Stimulated activated CD4-positive, alpha-beta T cell treated with anti-CD3 and anti-CD28 coated beads, Interleukin-12 subunit alpha, Interleukin-12 subunit beta, amount 100 ng/mL, for 4 hours (primary cell): ENCODE measurements at places on chromosomes 4 and X.

- no peak for DNase-seq
Observed at GRCh38 chrX:45633419-45633818, 432.7 kb upstream of the DIPK2B start.

DNA sequence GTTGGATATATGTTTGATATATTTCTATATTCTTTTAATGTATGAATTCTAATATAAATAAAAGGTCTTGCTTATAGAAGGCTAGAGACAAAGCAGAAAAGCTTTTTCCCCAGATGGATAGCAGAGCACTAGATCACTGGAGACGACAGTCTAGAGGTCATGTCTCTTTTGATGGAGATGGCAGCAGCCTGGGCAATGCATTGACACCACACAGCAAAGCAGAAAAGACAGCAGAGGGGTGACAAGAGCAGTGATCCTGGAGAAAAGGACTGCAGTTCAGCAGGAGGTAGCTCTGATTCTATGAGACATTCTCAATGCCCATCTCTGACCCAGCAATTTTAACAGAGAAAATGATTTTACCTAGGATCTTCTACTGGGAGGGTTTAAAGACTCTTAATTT lies 210.6 kb downstream of the DTHD1 start:
- no peak for DNase-seq

- no peak for DNase-seq
Observed at GRCh38 chr4:145861336-145862318, 77.0 kb downstream of the ZNF827 start.

GRCh38 chrX:153449368-153450113 lies 3.7 kb upstream of the TREX2 start:
- no peak for DNase-seq

DNA sequence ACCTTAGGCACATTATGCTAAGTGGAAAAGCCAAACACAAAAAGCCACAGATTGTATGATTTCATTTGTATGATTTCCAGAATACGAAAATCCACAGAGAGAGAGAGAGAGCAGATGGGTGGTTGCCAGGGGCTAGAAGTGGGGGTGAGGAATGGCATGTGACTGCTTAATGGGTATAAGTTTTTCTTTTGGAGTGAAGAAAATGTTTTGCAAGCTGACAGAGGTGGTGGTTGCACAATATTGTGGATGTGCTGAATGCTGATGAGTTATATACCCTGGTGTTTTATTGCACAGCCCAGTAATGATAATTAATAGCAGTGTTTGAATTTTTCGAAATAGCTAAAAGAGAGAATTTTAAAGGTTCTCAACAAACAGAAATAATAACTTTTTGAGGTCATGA lies 386.1 kb upstream of the HS3ST1 start:
- no peak for DNase-seq

DNA sequence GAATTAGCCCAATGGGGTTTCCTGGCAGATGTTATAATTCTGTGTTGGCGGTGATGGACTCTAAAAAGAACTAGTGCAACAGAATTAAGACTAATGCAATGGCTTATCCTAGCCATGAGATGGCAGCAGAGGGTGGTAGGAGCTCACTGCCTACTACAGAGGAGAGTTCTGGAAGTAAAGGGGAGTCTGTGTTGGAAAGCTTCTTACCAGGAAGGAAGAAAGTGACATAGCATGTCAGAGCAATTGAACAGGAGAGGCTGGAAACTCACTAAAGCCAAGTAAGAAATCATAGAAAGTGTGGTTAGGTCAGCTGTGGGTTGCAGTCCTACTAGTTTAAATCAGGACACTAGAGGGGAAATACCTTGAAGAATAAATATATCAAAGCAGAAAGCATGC lies 6.3 kb upstream of the TRPC5OS start:
- no peak for DNase-seq

DNA sequence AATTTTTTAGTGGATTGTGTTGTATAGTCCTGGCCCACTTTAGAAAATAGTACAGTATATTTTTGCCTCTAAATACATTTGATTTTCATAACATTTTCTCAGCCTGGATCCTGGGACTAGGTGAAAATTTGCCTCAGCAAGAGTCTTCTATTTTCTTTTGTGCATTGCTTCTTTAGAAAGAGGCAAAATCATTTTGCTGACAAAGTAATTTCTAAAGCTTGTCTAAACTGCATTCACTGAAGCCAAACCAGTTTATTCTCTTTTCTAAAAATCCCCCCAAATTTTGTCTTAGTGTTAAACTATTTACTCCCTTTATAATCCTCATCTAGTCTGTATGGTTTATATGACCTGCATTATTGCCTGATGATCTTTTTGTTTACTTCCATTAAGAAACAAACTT lies 326.3 kb downstream of the C4orf33 start:
- DNase-seq = no peak

GRCh38 chrX:2690856-2691542 lies at the start of gene CD99:
TSS of gene CD99 (plus strand) at chrX:2691295. CDS start at chrX:2691361, 66 bp downstream.
- DNase-seq = peak; percentile 84

DNA sequence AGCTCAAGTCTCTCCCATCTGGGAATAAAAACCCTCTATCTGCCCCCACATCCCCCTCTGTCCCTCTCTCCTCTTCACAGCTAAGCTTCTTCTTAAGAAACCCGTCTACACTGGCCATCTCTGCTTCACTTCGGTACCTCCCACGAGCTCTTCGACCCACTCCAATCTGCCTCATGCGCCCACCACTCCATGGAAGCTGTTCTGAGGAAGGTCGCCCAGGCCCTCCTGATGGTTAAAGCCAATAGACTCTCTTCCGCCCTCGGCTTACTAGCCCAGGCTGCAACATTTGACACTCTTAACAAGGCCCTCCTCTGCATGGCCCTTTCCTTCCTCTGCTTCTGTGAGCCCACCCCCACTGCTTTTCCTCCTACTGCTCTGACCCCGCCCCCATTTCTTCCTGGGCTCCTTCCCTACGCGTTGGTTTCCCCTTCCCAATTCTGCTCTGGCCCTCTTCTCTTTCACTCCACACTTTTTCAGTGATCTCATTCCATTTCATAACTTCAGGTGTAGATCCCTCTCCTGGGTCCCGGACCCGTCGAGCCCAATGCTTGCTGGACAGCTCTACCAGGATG lies 11.8 kb downstream of the IQSEC2 start:
- DNase-seq = no peak

GRCh38 chrX:64976673-64977040 lies 407 bp upstream of the ZC4H2 start:
- no peak for DNase-seq

DNA sequence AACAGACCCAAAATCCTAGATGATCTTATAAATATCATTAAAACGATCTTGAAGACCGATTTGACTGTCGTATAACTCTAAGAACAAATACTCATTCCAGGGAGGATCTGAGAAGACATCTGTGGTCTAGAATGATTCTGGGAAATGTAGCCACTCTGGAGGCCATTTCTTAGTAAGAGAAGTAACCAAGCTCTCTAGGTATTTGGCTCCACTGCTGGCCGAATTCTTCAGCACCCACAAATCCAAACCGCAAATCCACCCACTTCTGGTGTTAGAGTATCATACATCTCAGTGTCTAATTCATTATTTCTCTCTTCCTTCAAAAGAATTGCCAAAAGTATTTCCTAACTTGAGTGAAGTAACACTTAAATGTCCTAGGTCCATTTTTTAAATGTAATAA lies 23.9 kb downstream of the KLHL5 start:
- no peak for DNase-seq

DNA sequence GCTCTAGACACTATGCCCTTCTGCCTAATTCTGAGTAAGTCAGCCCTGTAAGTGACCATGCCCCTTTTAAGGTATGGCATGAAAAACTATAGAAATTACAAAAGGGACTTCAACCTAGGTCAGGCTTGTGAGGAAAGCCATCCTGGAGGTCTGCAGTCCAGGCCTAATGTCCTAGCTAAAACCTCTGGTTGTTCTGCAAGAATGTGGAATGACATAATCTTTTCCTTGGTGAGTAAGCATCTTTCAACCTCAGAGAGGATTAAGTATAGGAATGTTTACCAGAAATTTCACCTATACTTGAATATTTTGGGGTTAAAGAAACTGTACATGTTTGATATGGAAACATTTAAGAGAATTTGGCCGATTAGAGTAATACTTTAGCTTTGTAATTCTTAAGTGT lies 23.8 kb upstream of the HPSE start:
- DNase-seq = no peak

GRCh38 chr4:6123976-6124375 lies 76.4 kb downstream of the JAKMIP1 start:
- no peak for DNase-seq

GRCh38 chr4:183517781-183518180 lies 12.9 kb downstream of the ING2 start:
- no peak for DNase-seq

- DNase-seq = no peak
Observed at GRCh38 chrX:129585691-129586090, 45.6 kb downstream of the OCRL start.

DNA sequence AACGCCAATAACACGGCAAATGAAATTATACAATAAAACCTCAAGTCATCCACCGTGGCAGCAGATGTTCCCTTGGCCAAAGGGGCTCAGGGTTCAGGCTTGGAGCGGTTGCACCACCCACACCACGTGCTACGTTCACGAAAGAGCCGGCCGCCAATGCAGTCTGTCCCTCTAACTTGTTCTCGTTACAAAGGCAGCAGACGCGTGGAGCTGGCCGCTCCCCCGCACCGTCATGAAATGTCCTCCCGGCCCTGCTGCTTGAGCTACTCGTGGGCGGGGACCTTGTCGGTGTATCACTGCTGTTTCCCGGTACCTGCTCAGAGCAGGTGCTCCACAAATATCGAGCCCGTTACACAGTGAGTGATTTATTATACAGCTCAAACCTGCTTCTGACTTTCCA lies 36.4 kb upstream of the MAN2B2 start:
- DNase-seq = no peak

DNA sequence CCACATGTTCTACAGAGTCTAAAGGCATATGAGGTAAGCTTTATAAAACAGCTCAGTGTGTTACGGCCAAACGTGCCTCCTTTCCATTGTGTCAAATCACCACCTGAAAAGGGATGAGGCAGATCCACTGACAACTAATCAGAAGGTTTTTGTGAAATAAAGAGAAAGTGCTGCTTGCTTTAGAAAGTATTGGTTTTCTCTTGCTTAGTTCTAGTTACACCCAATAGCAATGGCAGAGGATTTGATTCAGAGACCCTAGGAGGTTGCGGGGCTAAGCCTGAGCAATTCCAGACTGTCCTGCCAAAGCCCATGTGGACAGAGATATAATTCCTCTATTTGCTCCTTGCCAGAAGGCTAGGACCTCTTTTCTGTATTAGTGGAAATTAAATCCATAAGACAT lies 125.5 kb downstream of the SPRY1 start:
- no peak for DNase-seq

DNA sequence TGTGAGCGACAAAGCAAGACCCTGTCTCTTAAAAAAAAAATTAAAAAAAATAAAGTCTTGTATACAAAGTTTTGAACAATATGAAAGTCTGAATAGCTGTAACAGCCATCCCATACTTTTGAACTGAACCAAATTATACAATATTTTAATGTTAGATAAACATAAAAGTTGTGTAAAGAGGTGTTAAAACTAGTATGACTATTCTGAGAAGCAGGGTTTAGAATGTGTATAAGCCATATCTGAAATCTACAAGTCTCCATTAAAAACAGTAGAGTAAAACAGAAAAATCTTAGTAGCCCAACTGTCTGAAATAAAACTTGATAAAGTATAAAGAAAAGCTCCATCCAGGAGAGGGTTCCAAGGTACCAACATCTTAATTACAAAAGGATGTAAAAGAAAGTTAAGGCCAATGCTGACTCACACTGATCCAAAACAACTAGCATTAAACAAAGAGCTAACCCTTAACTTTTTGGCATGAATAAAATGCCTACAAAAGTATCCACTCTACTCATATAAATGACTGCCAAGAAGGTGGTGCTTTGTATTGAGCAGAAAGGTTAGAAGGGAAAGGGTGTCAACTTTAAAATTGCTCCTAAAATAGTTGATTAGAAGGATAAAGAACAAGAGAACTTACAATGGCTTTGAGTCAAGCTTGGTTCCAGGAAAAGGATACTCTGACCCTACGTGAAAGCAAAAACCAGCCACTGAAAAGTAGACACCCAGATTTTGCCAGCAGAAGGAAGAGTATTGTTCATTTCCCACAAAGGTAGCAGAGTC lies 18.5 kb downstream of the CNOT6L start:
- DNase-seq = no peak

DNA sequence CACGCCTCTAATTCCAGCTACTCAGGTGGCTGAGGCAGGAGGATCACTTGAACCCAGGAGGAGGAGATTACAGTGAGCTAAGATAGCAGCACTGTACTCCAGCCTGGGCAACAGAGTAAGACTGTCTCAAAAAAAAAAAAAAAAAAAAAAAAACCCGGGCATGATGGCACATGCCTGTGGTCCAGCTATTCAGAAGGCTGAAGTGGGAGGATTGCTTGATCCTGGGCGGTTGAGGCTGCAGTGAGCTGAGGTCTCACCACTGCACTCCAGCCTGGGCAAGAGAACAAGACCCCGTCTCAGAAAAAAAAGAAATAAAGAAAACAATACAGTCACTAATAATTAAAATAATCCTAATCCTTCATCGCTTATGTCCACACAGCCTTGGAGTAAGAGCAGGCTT lies 68.1 kb downstream of the APBB2 start:
- no peak for DNase-seq
